ENCODE measurements at places on chromosomes 2 and 18. TPM values are rescaled to one million over a fixed set of nuclear protein-coding genes. Genes with fewer than 3 reads are reported as not detected.

DNA sequence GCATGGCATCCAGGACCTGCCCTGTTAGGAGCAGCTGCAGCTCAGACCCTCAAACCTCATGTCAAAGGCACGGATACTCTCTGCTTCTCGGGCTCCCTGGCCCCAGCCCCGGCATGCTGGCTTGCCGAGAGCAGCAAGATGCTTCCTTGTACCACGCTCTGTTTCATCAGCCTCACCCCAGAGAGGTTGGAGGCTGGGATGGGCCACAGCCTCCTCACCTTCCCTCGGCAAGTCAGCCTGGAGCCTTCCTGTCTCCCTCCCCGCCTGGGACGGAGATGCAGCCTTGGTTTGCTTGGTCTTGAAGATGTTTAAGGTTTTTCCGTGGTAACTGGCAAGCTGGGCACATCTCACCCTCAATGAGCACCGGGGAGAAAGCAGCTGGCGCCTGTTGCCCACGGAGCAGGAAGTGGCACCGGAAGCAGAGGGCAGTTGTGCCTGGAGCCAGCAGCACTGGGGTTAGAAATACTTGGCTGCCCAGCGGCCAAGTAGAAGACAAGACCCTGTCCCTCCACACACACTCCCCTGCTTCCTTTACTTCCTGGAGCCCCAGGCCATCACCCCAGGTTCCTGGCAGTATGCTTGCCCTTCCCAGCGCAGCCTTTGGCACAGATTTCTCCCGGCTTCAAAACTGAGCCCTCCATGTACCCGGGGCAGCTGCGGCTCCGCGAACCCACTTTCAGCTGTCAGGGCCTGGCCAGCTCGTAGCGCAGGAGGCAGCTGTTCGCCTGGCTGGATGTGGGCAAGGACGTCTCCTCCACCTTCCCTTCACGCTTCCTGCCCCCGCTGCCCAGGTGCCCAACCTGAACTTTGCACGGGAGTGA lies 17.4 kb downstream of the FBLN7 start:
- no peak for DNase-seq

DNA sequence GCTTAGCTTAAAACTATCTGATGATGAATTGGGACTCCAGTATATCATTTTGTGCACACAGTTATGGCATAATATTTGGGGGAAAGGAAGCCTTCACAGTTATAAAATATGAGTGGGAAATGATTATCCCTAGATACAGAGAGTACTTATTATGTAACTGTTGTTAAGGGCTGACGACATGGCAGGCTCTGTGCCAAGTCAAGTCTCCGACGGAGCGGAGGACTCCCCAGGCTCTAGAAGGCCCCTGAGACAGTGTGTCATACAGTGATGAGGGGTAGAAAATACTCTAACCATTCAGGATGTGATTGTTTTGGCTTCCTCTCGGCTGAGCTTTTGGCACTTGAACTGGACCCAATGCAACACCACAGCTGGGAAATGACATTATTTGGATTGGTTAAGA lies 211.8 kb downstream of the SLC8A1 start:
- DNase-seq, result peak; percentile 88

The CDKL4 gene
- 0.67 TPM for total RNA-seq

- DNase-seq, result no peak
Measured at GRCh38 chr2:24304631-24305030, 55.7 kb downstream of the ITSN2 start.

DNA sequence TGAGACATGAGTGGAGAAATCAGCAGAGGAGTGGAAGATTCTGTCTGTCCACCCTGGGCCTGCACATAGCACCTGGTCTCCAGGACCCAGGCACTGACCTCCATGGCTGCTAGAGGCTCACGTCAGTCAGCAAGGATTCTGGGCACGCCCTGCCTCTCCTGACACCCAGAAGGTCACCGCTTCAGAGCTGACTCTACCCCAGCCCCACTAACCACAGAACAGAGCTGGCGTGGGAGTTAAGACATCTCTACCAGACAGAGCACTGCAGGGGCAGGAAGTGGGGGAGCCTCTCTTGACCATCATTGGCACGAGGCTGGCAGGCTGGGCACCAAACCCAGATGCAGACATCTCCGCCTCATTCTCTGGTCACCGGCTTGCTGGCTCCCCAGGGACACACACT lies 3.0 kb downstream of the ADCY3 start:
- DNase-seq, result no peak

DNA sequence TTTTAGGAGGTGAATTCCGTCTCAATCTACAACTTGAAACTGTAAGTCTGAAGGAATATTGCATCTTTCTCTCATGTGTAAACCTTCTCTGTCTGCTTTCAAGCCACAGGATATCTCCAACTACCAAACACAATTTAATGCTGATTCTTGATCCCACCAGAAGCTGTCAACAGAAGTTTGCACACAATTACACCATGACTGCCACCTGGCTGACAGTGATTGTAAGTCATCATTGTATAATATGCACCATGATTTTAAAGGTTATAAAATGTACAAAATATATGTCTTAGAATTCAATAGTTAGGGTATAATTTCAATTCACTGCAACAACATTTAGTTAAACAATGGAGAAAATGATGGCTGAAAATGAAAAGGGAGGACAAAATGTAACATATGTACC lies 18.4 kb downstream of the PREPL start:
- no peak for DNase-seq

DNA sequence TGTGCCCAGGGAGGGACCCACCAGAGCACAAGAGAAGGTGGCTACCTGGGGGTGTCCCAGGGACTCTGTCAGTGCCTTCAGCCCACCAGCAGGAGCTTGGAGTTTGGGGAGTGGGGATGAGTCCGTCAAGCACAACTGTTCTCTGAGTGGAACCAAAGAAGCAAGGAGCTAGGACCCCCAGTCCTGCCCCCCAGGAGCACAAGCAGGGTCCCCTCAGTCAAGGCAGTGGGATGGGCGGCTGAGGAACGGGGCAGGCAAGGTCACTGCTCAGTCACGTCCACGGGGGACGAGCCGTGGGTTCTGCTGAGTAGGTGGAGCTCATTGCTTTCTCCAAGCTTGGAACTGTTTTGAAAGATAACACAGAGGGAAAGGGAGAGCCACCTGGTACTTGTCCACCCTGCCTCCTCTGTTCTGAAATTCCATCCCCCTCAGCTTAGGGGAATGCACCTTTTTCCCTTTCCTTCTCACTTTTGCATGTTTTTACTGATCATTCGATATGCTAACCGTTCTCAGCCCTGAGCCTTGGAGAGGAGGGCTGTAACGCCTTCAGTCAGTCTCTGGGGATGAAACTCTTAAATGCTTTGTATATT lies 14.0 kb downstream of the ITM2C start:
- no peak for DNase-seq

The SLC40A1 gene
- 40.5 TPM for total RNA-seq

The REG3A gene
- total RNA-seq, result not detected

The EGR4 gene
- not detected for total RNA-seq

DNA sequence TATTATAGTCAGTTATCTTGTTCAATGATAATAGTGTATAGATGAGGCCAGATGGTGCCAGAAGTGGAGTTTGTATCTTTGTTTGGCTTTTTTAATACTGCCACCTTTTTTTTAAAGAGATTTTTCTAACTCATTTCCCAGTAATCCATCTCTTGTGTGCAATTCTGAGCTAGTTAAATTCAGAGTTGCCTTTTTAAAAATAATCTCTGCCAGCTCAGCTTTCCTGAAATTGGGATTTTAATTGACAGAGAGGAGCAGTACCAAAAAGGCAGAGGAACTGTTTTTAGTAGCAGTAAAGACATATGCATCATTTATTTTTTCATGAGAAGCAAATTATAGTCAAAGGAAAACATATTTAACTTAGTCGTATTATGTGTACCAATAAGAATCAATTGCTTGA lies 185.3 kb downstream of the MYO1B start:
- DNase-seq, result no peak

The BOK gene
- total RNA-seq, result 2.5 TPM

DNA sequence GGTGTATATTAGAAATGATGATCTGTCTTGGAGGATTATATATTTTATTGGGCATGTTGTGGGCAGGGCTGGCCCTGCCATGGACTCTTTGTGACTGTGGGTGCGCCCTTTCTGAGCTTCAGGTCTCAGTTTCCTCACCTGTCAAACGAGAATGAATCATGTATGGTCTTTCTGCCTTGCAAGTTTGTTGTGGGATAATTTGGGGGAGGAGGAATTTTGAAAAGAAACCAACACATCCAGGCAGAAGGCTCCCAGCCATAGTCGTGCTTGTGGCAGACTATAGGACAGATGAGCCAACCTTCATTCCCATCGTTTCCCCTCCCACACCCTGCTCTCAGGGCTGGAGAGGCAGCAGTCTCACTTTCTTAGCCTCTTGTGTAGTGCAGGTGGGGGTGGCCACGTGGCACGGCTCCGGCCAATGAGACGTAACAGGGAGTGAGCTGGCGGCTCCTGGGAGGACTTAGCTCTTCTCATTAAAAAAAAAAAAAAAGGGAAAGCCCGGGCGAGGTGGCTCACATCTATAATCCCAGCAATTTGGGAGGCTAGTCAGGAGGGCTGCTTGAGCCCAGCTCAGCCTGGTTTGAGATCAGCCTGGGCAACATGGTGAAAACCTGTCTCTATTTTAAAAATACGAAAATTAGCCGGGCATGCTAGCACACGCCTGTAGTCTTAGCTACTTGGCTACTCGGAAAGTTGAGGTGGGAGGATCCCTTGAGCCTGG lies 63.1 kb downstream of the RHOB start:
- peak; percentile 40 for DNase-seq

The TUBA3E gene
- total RNA-seq, result 5.4 TPM

DNA sequence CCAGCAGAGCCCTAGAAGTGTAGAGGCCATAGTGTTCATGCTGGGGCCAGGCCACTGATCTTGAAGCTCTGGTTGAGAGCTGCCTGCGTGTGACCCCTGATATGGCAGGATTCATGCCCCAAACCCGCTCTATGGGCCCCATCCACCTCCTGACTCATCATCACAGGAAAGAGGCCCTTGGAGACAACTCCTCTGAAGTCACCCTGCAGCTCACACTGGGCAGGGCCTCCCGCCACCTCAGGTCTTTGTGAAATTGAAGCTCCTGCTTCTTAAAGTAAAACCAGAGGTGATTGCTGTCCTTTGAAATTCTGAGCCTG lies 12.0 kb upstream of the TUBB6 start:
- DNase-seq, result no peak

- no peak for DNase-seq
Measured at GRCh38 chr2:29706171-29706720, 215.1 kb downstream of the ALK start.

The VAMP5 gene
- total RNA-seq, result 36.6 TPM

DNA sequence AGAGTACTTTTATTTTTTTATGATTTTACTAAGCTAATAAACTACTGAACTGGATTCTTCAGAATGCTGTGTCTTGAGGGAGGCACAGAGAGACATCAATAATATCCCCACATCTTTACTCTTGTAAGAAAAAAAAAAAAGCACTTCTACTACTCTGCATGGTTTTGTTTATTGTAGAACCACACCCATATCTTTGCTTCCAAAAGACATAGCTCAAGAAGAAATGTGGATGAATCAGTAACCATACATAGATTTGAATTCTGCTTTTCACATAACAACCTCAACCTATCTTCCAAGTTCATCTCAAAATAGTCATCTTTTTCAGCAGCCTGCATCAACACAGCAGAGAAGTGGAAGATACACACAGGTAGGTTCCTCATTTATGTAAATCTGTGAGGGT lies 12.2 kb upstream of the COL5A2 start:
- DNase-seq, result no peak

The TFCP2L1 gene
- total RNA-seq, result 0.25 TPM

GRCh38 chr18:58903533-58903932 lies 38.9 kb downstream of the ZNF532 start:
- DNase-seq, result no peak

DNA sequence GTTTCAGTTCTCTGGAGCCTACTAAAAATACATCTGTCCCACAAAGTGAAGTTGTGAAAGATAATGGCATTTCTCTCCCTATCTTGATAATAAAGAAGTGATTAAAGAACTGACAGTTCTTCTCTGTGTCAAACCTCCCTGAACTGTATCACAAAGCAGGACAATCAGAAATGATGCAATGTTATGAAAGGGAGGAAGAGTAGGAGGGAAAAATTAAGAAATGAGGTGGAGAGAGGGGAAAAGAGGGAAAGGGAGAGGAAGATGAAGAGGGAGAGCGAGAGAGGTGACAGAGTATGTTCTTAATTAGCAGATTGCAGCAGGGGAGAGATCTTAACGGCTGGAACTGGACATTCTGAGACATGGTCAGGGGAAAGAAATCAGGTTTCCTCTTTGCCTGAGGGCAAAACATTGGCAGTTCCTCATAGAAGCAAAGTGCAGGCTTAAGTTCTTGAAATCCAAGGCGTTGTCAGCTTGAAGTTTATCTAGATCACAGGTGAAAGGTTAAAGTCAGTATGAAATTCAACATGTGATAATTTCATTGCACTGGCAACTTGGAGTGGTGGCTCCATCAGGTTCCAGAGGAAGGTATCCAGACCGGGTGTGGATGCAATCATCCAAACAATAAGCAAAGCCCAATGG lies 54.6 kb downstream of the RDH14 start:
- DNase-seq, result no peak

DNA sequence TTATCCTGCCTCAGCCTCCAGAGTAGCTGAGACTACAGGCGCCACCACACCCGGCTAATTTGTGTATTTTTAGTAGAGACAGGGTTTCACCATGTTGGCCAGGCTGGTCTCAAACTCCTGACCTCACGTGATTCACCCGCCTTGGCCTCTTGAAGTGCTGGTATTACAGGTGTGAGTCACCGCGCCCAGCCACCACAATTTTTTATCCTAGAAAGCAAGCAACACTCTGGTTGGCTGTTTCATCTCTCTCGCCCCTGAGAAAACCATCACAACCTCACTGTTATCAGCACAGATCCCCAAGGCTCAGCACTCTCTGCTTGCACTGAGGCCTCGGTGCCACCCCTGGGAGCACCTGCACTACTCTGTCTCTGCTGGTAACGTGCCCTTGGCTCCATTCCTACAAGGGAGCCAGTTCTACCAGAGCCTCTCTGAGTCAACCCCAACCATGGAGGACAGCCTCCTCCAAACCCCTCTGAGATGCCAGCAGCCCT lies 134.8 kb upstream of the AGAP1 start:
- no peak for DNase-seq

- DNase-seq, result no peak
Measured at GRCh38 chr2:26609839-26610277, 31.3 kb downstream of the CIB4 start.

GRCh38 chr2:71898851-71899681 lies 248.6 kb downstream of the CYP26B1 start:
- DNase-seq, result no peak

DNA sequence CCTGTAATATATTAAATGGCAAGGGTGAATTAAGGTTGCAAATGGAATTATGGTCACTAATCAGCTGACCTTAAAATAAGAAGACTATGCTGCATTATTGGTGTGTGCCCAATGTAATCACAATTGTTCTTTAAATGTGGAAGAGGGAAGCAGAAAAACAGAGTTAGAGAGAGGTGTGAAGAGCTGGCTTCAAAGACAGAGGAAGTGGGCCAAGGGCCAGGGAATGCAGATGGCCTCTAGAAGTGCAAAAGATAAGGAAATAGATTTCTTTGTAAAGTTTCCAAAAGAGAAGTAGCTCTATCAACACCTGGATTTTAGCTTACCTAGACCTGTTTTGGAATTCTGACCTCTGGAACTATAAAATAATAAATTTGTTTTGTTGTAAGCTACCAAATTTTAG lies 276.0 kb downstream of the LRRTM1 start:
- DNase-seq, result no peak

The IL36A gene
- total RNA-seq, result not detected

GRCh38 chr2:206858687-206859329 lies 80.5 kb upstream of the CPO start:
- no peak for DNase-seq

The CCDC138 gene
- total RNA-seq, result 0.47 TPM

- no peak for DNase-seq
Measured at GRCh38 chr2:105364436-105365139, 27.2 kb downstream of the C2orf49 start.

All from heart left ventricle (tissue), 16 donors.